ENCODE measurements at places on chromosomes 12 and 14.

DNA sequence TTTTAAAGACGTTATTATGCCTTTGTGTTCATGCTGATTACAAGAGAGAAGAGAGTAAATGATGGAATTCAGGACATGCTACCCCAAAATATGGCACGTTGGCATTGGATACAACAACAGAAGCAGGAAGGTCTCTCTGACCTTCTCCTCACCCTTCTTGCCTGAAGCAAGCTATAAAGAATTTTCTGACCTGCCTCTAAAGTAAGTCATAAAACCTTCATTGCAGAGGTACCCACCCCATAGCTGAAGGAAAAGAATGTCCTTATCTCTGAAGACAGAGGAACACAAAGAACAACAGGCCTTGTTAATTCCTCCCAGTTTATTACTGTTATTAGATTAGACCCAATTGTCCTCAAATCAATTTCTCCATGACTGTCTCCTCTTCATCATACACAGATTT is 176.2 kb downstream of the FBXL14 start:
- no peak for DNase-seq

- DNase-seq = no peak
These were observed 128.9 kb upstream of the SOX5 start for GRCh38 chr12:24078318-24078765.

- no peak for DNase-seq
These were observed 281.7 kb downstream of the ALG10 start for GRCh38 chr12:34304001-34304400.

DNA sequence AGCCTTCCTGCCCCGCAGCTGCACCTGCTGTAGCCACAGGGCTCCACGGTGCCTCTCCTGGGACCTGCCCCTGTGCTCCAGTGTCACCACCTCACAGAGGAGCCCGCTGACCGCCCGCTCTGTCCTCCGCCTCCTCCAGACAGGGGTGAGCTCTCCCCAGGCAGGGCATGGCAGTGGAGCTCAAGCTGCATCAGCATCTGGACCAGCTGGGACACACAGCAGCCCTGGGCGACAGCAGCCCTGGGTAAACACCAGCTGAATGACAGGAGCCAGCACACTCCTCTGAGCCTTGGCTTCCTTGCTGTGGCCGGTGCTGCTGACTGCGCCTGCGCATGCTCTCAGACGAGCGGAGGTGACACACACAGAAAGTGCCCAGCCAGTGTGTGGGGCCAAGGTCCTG is 22.0 kb downstream of the CHGA start:
- DNase-seq = no peak

GRCh38 chr12:98575013-98575412 is 18.5 kb upstream of the SLC25A3 start:
- DNase-seq = no peak

- DNase-seq = no peak
These were observed 50.9 kb downstream of the CHGA start for GRCh38 chr14:92973798-92974372.

DNA sequence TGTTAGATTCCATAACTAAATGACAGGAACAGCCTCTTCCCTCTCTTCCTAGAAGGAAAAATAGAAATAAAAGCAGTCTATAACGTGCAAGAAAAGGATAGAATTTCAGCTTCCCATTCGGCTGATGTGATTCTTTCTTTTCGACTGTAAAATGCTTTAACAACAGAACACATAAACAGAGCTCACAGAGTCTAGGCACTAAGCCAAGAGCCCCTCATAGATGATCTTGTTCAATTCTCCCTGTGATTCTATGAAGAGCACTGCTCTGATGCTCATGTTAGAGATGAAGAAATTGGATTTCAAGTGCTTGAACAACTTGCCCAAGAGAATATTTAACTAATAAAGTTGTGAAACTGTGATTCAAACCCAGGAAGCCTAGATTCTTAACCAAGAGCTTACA is 232.7 kb downstream of the RPAP3 start:
- no peak for DNase-seq

DNA sequence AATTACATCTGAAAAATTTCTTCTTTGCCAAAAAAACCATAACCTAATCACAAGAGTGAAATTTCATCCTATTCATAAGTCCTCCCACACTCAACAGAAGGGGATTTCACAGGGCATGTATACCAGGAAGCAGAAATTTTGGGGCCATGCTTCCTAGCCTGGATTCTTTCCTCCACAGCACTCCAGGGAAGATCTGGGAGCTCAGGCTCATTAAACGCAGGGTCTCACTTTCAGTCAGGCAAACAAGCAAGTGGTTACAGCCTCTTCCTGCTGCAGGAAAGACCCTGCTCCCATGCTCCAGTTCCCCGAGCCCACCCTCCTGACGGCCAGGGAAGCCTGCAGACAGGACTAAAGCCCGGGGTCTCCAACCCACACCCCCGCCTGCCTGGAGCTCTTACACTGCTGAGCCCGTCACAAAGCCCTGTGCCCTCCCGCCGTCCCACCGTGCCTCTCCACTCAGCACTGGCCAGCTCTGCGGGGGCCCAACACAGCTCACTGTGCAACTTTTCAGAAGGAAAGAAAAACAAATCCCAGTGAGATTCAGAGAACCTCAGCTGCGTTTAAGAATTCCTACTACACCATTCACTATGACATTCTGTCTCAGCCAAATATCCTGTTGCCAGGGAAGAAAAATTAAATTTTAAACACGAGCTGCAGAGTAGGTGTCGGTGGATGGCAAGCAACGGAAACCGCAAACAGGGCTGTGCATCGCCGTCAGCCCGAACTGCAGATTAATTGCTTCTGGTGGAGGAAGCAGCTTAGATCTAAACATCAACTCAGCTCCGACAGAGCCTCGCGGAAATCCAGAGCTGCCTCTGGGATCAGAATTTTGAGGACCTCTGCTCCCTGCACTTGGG is 106.7 kb upstream of the SFSWAP start:
- DNase-seq = no peak

GRCh38 chr14:68325267-68325807 is 467.5 kb downstream of the ZFP36L1 start:
- DNase-seq = no peak

Measured in astrocyte of the cerebellum (primary cell).